ENCODE measurements at places on chromosomes 5 and 9.
A peak's percentile ranks its signal among the peaks of the same experiment; 100 is the strongest.

DNA sequence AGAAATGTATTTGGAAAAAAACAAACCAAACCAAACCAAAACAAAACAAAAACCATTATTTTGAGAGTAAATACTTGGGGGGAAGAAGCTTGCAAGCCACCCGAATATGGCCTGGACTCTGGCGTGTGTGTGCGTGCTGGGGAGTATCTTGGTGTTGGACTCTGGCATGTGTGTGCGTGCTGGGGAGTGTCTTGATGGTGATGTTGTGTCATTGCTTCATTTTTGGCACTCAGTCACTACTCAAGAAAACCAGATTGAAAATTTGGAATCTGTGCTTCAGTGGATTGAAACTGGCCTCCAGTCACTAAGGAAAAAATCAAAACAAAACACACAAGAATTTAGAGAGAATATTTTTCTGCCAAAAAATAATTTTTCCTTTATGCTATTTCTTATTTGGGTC, 76.1 kb downstream of the ARRDC3 start:
- DNase-seq, result no peak

- DNase-seq, result no peak
These were observed 101.2 kb downstream of the AOPEP start for GRCh38 chr9:94827584-94828304.

DNA sequence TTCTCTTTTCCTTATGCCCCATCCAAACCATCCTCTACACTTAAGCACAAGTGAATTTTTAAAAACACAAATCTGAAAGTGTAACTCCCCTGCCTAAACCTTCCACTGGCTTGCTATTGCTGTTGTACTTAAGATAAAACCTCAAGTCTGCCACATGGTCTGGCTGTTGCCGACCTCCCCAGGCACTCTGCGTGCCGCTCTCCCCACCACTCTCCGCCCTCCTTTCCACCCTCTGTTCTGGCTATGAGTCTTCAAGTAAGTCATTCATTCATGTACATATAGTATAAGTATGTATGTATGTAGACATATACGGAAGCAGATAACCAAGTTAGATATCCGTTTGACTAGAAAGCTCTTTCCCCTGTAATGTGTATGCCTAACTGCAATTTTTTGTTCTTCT, 94.7 kb upstream of the ANKRD55 start:
- DNase-seq, result peak; percentile 29

GRCh38 chr5:142437563-142437962, 112.7 kb upstream of the SPRY4 start:
- no peak for DNase-seq

DNA sequence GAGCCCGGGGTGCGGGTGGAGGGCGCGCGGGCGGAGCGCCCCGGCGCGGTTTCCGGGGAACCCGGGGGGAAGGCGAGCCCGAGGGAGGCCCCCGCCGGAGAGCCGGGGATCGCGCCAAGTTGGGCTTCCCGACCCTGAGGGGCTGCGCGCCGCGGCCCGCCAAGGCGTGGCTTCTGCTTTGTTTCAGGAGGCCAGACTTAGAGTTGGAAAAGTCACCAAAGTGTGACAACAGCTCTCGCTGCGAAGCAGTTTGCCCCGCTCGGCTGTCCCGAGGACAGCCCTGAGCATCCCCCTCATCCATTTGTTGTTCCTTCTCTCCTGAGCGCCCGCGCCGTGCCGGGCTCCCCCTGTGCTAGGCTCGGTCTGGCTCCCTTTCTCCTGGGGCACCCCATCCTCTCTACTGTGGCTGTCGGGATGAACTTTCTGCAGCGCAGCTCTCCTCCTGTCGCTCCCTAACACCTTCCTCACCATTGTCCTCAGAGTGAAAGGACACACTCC, 410 bp downstream of the GLIPR2 start:
- DNase-seq, result no peak

GRCh38 chr9:126465977-126466376, 139.3 kb downstream of the MVB12B start:
- no peak for DNase-seq

- no peak for DNase-seq
These were observed 22.9 kb downstream of the GFPT2 start for GRCh38 chr5:180330270-180330648.

Measured in activated CD4-positive, alpha-beta T cell treated with anti-CD3 and anti-CD28 coated beads, Interleukin-2, amount 50 U/mL, for 1 hour (primary cell).